ENCODE measurements at places on chromosomes 5 and 9.

DNA sequence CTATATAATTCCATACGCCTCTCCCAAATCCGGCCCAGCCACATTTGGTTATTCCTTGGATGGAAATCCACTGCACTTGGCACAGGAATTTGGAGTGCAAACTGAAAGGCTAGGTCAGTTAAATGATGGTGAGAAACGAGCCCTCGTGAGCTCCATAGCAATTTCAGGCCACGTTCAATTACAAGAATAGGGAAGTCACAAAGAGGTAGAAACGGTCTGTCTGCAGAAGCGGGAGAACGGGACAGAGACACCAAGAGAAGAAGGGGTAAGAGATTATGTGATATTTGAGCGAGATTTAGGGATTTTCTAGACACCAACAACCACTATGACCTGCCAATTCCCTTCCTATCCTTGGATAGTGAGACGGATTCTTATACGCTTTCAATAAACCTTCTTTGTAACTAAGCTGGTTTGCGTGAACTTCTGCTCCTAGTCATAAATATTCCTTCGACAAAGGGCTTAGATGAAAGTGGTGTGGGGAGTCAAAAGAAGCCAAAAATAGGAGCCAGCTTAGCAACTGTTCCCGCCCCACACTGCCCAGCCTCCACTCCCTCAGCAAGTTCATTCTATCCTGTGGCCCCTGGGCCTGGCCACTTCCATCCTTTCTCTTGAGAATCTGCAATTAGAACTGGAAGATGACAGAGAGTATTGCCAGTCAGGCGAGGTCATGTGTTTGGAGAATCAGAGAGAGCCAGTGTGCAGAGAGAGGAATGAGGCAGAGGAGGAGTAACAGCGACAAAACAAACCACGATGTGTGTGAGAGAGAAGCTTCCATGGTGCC, 118.4 kb downstream of the ZNF608 start:
- DNase-seq, result no peak

DNA sequence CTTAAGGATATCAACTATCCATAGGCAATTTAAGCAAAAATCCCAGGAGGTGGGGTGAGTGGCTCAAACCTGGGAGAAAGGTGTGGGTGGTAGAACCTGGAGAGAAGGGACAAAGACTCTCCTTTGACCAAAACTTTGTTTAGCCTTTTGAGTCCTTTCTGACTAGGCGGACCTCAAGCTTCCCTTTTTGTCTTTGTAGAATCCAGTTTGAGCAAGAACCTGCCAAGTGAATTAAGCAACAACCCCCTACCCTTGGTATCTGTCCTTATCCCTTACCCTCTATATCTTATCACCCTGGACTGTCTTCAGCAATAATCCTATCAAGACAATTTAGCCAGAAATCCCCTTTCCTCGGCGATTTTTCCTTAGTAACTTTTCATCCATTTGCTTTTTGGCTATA, 53.5 kb upstream of the SLC28A3 start:
- peak; percentile 84 for DNase-seq

DNA sequence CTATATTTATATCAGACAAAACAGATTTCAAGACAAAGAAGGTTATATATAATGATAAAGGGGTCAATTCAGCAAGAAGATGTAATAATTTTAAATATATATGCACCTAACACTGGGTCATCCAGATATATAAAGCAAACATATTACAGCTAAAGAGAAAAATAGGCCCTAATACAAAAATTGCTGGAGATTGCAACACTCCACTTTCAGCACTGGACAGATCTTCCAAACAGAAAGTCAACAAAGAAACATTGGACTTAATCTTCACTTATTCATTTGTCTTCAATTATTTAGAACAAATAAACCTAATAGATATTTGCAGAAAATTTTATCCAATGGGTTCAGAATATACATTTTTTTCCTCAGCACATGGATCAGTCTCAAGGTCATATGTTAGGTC, 45.8 kb downstream of the MEIKIN start:
- no peak for DNase-seq

GRCh38 chr9:35954942-35955546, 2.9 kb downstream of the OR2S2 start:
- peak; percentile 21 for DNase-seq

GRCh38 chr5:1817261-1818043, 16.2 kb downstream of the NDUFS6 start:
- no peak for DNase-seq

DNA sequence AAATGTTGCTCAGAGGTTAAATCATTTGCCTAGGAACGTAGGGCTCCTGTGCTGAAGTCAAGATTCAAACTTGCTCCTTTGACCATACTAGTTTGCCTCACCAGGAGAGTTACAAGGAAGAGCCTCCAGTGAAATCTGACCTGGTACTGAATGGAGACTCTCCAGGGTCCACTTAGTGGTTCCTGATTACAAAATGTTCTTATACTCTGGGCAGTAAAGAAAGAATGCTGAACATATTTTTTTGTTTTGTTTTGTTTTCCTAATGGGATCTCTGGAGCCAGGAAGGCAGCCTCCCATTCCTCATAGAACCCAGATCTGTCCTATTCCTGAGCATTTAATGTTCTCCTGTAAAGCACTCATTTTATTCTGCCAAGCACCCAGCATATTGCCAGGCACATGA, 256.5 kb upstream of the CLINT1 start:
- no peak for DNase-seq

DNA sequence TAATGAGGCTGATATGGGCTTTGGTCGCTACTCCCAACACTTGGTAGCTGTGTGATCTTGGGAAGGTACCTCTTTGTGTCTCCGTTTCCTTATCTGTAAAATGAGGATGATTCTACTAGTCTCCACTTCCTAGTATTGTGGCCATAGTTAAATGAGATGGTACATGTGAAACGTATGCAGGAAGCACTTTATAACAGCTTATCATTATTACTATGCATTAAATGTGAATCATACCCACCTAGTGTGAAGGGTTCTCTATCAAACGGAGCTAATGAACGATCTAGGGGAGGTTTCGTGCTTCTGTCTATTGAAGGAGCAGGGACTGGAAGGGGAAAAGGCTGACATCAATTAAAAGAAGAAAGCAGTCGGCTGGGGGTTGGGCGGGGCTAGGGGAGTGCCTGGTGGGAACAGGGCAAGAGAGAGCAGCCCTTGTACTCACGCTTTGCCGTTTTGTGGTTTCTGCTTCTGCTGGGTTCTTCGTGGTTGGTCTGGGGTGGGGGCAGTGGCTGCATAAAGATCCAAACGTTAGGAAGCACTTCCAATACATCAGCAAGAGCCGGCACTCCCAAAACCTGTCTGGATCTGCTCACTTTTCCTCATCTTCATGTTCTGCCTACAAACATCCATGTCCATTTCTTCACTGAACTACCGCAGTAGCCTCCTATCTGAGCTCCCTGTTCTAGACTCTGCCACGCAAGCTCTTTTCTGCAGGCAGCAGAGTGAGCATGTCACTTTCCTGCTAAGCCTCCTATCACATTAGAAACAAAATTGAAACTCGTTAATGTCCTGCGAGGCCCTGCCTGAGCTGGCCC, 30.8 kb downstream of the LCP2 start:
- no peak for DNase-seq

DNA sequence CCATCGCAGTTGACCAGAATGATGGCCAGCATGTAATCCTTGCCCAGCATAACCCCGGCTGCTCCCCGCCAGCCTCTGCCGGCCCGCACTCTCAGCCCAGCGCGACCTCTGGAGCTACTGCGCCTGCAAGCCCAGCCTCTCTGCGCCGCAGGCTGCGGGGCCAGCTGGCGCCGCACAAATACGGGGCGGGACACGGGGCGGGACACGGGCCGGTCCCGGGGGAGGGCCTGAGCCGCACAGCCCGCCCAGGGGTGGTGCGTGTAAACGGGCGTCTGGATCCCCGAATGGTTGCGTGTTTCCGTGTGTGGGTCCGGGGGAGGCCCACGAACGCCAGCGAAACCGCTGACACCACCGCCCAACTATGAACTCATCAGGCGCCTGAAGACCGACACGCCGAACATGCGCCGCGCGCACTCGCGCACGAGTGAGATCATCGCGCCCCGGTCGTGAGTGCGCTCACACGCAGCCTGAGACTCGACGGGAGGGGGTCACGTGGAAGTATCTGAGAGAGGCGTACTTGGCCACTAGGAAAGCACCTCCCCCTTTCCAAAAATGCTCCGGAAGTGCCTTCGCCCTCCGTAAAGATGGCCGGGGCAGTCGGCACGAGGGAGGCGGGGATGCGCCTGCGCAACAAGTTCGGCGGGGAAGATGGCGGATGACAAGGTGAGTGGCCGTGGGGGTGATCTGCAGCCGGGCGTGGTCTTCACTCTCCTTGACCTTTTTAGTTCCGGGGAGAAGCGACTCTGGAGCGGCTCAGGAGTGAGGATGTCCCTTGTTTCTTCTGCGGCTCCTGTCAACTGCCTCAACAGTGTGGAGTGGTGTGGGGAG, at the start of the genes APBB3 and SLC35A4:
TSS of gene APBB3 (minus strand) at position 403 of the 828 bp plus-strand sequence. CDS start at position 50, 353 bp downstream.
TSS of gene SLC35A4 (plus strand) at position 633 of the 828 bp plus-strand sequence. CDS start 2,342 bp downstream, outside the sequence.
- peak; percentile 99 for DNase-seq

DNA sequence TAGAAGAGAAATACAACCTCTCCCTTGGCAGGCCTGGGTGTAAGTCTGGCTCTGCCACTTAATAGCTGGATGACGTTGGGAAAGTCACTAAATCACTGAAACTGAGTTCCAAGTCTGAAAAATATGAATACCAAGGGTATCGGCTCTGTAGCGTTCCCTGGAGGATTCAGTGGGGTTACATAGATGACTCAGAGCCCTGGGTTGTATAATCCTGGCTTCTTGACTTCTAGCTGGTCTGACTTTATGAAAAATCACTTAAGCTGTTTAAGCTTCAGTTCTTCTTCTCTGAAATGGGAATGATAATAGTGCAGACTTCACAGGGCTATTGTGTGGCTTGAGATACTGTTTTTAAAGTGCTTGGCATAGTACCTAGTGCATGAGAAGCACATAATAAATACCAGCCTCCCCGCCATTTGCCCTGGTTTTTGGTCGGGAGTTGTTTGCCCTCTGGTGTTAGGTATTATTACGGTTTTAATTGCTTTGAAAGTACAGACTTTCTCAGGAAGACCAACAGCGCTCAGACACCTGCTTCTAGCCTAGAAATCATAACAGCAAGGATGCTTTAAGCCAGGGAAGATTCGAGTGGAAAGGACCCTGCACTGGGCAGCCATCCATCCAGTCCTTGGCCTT, 43.0 kb downstream of the CYFIP2 start:
- DNase-seq, result no peak

- DNase-seq, result no peak
Measured at GRCh38 chr5:171312129-171312974, 3.3 kb downstream of the TLX3 start.

- DNase-seq, result no peak
Measured at GRCh38 chr9:95495961-95496360, 20.8 kb downstream of the PTCH1 start.

GRCh38 chr5:141127305-141127704, 5.7 kb downstream of the PCDHB4 start:
- DNase-seq, result no peak

GRCh38 chr5:75964008-75964407, 119.2 kb upstream of the SV2C start:
- peak; percentile 10 for DNase-seq

DNA sequence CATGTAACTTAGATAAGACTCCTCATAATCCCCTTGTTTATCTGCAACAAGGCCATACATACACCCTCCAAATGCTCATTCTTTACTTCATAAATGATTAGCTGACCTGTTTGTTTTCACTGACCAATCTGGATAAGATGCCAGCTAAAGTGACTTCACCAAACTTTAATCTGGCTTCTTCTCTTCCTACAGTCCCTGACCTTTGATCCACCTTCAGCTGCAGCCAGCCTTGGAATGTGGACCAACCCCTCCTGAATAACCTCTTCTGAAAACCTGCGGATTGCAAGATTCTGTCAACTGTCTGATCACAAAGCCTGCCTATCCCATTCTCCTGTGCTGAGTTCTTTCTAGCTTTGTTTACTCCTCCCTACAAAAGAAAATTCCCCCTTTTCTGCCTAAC, 476.8 kb downstream of the LRRC70 start:
- DNase-seq, result no peak

GRCh38 chr5:151012862-151013261, 7.5 kb upstream of the GPX3 start:
- DNase-seq, result no peak

DNA sequence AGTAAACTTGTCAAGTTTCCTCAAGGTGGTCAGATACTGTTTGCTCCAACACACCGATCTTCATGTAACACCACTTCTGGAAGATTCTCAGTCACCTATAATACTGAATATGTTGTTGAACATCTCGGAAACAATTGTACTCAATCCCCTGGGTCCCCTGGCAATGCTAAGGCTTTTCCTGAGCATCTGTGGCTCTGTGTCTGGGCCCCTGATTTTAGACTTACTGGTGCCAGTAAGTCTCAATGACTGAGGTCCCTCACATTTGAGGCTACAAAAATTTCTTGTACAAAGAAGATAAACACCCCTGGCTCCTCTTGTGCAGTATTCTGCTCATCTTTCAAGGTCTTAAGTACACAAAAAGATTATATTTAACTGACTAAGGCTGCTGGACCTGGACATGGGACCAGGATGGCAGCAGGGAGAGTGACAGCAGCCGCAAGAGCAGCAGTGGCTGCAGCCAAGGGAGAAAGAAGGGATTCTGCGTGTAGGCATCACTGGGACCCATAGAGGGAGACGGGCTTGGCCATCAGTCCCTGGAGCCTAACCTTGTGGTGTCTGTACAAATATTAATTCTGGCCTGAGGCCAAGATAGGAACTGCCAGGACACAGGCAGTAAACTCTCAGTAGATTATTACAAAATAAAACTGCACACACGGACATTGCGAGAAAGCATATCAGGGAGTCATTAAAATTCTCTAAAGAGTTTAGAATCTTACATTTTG, 49.0 kb upstream of the TNPO1 start:
- no peak for DNase-seq

GRCh38 chr9:133971981-133972941, 19.9 kb downstream of the VAV2 start:
- no peak for DNase-seq

DNA sequence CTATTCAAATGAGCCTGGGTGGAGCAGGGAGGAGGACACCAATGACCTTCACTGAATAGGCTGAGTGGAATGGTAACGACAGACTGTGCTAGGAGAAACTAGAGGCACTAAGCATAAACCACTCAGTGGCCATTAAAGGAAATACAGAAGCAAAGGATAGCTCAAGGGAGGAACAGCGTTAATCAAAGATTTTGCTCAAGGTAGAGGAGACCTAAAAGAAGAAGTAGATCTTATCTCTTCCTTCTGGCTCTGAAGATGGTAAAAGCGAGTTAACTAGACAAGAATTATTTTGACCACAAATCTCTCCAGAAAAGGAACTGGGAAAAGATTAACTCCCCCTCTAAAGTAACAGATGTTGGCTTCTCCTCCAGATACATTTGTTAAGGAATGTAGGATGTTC, 299.6 kb downstream of the EPB41L4A start:
- peak; percentile 17 for DNase-seq

DNA sequence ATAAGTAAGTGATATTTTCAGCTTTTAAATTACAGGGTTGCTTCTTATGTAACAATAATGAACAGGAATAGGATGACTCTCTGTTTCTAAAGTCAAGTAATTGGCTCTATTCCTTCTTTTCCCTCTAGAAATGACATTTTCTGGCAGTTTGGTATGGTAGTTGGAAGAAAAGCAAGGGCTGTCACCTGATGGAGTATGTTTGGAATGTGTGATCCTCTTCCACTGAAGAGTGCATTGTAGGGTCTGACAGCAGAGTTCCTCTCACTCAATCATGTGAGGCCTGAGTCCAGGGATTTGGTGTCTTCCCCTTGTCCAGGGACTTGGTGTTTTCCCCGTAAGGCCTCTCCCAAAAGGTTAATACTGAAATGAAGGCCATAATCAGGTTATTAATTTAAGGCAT, 233.8 kb upstream of the FBXL7 start:
- DNase-seq, result no peak

Measured in HL-60 (cell line).